ENCODE measurements at places on chromosomes 2 and 18.
A peak's percentile ranks its signal among the peaks of the same experiment; 100 is the strongest.

DNA sequence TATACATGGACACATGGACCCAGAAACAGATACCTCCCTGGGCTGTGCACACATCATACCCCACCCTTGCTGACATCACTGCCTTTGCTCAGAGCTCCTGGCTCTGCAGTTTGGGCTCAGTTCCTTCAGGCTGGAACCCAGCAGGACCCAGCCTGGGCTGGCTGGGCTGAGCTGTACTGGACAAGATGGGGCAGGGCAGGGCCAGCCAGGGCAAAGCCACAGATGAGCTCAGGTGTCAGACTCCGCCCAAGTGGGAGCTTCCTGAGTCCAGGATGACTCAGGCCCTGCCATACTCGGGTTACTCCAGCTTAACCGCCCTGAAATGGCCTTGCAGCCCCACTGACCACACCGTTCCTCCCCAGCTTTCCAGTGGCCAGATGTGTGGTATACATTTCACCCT, 284.9 kb downstream of the OSR1 start:
- no peak for DNase-seq

- DNase-seq, result no peak
Observed at GRCh38 chr2:110971811-110972210, 148.9 kb upstream of the BCL2L11 start.

GRCh38 chr2:140683658-140684057, 1447.2 kb downstream of the LRP1B start:
- DNase-seq, result no peak

GRCh38 chr2:102064679-102065674, 73.2 kb downstream of the IL1R2 start:
- DNase-seq, result no peak

DNA sequence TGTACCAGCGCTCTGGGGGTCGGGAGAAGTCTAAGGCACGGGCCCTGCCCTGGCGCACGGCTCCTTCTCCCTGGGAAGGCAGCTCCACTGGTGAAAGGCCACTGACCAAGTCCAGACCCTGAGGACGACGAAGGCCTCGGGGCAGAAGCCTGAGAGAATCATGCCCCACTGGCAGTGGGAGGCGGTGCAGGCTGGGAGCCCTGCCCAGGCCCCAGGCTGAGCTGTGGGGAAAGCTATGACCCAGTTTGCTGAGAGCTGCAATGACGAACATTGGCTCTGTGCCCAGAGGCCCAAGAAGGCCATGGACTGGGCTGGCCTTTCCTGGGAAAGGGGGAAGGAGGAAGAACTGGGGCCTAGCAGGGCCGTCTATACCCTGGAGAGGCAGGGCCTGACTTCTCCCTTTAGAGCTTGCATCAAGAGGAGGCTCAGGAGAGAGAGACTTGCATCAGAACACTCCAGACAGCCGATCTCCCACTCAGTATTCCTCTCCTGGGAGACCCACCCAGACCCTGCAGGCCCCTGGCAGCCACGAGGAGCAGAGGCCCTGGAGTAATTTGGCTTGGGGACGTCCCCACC, 32.9 kb downstream of the HS1BP3 start:
- DNase-seq, result peak; percentile 99

GRCh38 chr2:150485871-150486538, 1.5 kb downstream of the RND3 start:
- peak; percentile 75 for DNase-seq

DNA sequence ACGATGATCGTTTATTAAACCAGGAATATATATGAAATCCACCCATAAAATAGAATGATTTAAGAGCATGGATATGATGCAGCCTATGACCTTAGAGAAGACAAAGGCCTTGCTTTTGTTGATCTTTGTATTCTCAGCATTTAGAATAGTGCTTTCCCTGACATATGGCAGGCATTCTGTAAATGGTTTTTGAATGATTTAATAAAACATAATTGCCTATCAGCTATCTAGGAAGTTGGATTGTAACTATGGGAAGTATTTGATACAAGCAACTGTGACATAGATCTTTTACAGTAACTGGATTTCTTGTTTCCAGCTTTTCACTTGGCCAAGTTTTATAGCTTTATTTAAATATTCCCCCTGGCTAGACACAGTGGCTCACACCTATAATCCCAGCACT, 5.1 kb upstream of the GPR155 start:
- DNase-seq, result no peak

GRCh38 chr2:96233436-96233835, 24.8 kb upstream of the STARD7 start:
- no peak for DNase-seq

DNA sequence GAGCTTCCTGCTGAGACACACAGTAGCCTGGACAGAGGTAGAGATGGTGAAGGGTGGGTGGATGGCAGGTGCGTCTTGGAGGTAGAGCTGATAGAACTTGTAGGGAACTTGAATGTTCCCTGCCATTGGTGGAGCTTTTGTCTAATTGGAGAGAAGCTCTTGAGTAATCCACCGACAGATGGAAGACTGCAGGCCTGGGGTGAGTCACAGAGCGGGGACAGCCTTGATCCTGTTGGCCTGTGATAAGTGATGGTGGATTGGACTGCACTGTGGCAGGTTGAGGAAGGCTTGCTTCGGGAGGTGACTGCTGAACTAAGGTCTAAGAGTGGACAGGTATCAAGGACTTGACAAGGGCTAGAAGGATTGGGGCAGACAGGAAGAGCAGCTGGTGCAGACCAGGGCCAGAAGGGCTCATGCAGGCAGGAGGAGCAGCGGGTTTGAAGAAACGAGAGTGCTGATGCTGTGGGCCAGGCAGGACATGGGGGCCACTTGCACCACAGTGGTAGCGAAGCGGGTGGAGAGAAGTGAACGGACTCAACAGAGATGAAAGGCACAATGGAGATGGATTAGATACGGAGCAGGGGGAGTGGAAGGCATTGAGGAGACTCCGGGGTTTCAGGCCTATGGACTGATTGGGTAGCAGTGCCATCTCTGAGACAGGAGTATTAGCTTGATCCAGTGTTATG, 16.3 kb downstream of the CABLES1 start:
- DNase-seq, result no peak

DNA sequence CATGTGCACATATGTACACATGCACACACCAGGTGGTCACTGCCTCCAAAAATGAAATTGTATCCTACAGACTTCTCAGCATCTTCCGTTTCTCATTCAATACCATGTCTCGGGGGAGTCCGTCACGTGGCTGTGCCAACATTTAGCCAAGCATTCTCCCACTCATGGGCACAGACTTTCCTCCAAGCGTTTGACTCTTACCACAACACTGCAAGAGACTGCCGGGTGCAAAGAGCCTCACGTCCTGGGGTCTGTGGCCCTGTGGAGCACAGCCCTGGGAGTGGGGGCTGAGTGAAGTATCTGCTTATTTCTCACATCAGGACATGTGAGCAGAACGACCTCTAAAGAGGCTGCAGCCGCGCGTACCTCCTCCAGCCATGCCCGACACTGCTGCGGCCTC, 28.0 kb downstream of the HDAC4 start:
- DNase-seq, result no peak

DNA sequence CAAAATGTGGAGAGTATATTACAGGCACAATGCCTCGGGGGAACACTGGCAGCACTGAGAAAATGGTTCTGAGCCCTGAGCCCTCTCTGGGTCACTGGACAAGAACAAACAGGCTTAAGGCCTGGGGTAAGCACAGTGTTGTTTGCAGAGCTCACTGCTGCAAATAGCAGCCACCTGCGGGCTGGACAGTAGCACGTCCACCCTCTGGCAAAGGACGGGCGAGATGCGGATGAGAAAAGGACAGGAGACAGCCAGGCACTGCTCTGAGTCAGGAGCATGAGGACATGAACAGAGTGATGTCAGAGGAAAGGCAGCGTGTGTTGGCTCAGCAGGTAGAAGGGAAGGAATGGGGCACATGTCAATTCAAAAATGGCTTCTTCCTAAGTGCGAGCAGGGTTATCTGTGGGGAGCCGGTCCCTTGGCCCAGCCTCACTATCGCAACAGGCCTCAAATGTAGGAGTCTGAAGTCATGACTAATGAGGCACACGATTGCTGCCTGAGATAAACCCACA, 25.9 kb upstream of the NEB start:
- DNase-seq, result no peak

DNA sequence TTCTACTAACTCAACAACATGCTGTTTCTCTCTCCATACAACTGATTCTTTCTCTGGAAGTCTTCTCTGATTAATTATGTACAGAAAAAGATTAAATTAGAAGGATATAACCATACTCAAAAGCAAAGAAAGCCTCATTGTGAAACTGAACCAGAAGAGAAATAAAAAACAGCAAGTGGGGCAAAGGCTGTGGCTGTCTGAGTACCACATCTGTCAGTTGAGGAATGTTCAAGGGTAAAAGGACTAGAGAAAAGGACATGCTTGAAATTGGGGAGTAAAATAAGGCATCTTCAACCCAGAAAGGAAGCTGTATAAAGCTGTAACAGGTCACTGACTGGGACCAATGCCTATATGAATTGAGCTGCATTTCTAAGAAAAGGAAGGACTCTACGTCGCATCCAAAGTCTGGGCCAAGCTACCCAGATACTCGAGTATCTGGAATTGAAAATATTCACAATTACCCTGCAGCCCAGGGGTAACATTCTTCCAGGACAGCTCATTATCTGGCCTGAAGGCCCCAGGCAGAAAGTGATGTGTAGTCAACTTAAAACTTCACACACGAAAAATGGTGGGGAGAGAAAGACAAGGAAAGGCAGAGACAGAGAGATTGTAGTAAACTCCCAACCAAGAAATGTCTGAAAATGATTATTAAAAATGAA, 356.0 kb upstream of the GALNT5 start:
- DNase-seq, result no peak

Data from heart left ventricle (tissue), 16 donors.